Right lung (tissue), 10 donors: ENCODE measurements at places on chromosomes 13 and 19.
A peak's percentile ranks its signal among the peaks of the same experiment; 100 is the strongest.

GRCh38 chr19:52270266-52270885 is 989 bp downstream of the ZNF766 start:
- peak; percentile 23 for DNase-seq

- no peak for DNase-seq
These were observed 39.5 kb upstream of the SMAD9 start for GRCh38 chr13:36959456-36960116.

GRCh38 chr19:35715981-35716800 is 1.6 kb upstream of the KMT2B start:
- DNase-seq = no peak

DNA sequence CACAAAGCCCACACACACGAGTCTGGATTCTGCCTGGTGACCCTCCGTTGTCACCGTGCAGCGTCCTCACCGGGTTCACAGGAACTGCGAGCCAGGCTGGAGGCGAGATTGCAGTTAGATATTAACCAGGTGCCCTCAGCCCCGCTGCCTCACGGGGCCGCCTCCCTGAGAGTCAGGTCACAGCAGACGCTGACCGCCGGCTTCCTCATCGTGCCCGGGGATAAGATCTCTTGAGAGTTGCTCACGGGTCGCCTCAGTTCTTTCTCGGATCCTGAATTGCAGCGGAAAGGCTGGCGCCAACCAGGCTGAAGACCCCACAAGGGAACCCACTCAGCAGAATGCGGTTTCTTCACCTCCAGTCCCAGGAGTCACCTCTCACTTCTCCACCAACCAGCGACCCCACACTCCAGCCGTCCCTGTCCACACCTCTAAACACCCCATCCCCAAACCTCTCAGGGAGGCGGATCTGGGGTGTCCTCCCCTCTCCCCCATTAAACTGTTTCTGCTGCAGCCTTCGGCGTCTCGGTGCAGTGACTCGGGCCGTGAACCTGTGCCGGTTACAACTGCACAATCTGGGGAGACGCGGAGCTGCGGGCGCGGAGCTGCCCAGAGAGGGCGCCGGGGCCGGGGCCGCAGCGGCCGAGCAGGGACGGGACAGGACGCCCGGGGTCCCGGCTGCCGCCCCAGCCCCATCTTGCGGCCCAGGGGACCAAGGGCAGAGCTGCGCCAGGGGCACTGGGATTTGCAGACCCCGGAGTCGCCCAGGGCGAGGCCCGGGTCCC is 591 bp downstream of the ZNF823 start:
- peak; percentile 35 for DNase-seq

- DNase-seq = no peak
These were observed 301 bp upstream of the ZNF610 start for GRCh38 chr19:52335768-52336116.
